ENCODE measurements at places on chromosomes 16 and 17. TPM values are rescaled to one million over a fixed set of nuclear protein-coding genes. Genes with fewer than 3 reads are reported as not detected.

The PHOSPHO1 gene
- total RNA-seq: 1.7 TPM

The BCO1 gene
- total RNA-seq: not detected

DNA sequence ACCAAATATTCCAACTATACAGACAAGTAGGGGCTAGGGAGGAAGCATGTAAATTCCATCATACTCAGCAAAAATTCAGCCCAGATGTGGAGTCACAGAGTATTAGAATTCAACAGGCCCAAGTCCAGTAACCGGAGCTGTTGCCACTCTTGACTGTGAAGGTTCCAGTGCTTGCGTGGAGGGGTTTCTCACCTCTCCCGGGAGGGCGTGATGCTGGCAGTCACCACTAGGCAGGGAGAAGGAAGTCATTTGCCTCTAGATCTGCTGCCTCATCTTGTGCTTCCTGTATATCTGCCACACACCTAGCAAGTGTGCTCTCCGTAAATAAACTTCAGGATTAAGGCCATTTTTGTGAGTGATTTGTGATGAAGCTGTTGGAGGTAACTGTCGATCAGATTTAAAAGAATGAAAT is 1.0 kb upstream of the CKLF start:
- no peak for DNase-seq

- DNase-seq: no peak
These were observed 62.6 kb upstream of the SDK2 start for GRCh38 chr17:73706858-73707257.

GRCh38 chr17:14604591-14605266 is 303.8 kb downstream of the HS3ST3B1 start:
- DNase-seq: no peak

GRCh38 chr17:10192461-10192860 is 5.9 kb downstream of the GAS7 start:
- no peak for DNase-seq

DNA sequence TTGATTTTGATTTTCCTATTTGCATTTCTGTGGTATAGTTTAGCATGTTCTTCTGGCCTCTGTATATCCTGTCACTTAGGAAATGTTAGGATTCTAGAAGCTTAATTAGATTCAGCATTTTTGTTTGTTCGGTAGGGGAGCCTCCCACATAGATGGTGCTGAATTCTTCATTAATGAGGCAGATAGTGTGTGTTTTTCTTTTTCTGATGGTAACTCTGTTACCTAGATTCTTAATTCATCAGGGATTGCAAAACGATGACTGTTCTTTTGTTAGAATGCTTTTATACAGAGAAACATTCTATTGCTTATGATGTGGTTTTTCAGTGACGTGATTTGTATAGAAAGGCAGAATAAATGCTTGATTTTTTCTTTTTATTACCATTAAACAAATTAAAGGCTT is 19.0 kb downstream of the BANP start:
- DNase-seq: no peak

- DNase-seq: no peak
These were observed 164.1 kb downstream of the CMIP start for GRCh38 chr16:81608523-81609209.

- no peak for DNase-seq
These were observed 35.3 kb downstream of the FA2H start for GRCh38 chr16:74739275-74739674.

- DNase-seq: no peak
These were observed 49.7 kb downstream of the SMG6 start for GRCh38 chr17:2253768-2254406.

The HAP1 gene
- total RNA-seq: 2.1 TPM

DNA sequence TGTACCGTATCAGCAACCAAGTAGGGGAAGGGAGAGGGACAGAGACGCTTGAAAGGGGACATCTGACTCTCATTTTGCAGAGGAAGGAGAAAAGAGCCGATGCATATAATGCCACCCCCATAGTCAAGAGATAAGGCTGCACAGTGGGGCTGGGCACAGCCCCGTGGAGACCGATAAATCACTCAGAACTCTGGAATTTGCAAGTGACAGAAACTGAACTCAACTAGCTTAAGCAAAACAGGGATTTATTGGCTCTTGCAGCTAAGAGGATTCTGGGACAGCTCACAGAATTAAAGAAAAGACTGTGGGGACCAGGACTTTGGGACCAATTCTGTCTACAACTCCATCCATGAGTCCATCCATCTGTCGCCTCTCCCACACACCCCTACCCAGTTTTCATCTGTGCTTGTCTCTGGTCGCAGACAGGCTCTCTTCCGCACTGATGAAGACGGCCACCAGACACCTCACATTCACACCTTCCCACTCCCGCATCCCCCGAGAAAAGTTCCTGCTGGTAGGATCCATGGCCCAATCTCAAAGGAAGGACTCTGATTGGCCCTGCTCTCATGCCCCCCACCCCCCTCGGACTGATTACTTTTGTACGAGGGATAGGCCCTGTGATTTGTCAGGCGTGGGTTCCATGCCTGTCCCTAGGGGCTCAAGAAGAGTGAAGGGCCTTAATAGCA is 105.9 kb upstream of the RPL38 start:
- DNase-seq: no peak

DNA sequence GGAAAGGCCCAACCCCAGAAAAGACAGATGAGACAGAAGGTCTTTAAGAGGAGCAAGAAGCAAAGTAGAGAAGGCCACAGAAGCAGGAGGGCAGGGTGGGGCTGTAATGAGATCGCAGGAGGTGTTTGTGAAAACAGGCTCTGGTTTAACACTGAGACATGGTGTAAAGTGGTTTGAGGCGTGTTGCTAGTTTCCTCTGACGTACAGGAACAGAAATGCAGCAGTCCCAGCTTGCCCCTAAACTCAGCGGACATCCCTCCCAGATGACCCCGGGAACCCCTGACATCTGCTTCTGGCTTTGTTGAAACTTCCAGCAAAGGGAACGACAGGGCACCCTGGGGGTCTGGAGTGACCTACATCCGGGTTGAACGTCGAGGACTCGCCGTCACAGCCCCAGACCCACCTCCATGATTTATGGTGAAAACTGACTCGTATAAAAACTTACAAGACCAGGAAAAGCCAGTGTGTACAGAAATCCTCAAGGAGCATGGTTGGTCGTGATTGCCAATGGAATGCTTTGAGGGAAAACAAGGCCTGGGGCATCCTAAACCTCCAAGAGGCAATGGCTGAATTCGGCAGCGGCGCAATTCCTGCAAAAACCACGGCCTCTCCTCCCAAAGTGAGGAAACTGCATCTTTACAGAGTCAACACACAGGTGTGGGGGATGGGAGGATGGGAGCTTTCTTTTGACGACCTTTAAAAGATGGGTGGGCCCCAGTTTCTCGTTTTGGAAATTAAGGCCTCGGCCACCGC is 25.8 kb downstream of the LITAF start:
- no peak for DNase-seq

The HOXB9 gene
- not detected for total RNA-seq
